Stimulated activated memory B cell treated with anti-CD40 and anti-IgM and Interleukin-4, amounts not matched to agents 10 μg/mL and 1 μg/mL and 100 μg/mL, for 72 hours (primary cell): ENCODE measurements at places on chromosomes 3 and 15.

DNA sequence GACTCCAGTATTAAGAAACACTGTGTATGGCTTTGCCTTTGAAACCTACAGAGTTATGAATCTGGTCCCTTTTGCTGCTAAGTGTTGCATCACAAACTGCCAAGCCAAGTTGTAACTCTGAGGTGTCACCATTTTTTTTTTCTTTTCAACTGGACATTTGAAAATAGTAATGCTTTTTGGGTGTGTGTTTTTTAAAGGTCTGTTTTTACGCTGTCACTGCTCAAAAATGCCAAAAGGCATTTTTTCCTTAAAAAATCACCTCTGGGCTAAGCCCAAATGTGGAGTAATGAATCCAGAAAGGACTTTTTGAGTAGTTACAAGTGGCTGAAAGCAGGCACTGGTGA is 9.5 kb downstream of the SMAD3 start:
- no peak for ATAC-seq

DNA sequence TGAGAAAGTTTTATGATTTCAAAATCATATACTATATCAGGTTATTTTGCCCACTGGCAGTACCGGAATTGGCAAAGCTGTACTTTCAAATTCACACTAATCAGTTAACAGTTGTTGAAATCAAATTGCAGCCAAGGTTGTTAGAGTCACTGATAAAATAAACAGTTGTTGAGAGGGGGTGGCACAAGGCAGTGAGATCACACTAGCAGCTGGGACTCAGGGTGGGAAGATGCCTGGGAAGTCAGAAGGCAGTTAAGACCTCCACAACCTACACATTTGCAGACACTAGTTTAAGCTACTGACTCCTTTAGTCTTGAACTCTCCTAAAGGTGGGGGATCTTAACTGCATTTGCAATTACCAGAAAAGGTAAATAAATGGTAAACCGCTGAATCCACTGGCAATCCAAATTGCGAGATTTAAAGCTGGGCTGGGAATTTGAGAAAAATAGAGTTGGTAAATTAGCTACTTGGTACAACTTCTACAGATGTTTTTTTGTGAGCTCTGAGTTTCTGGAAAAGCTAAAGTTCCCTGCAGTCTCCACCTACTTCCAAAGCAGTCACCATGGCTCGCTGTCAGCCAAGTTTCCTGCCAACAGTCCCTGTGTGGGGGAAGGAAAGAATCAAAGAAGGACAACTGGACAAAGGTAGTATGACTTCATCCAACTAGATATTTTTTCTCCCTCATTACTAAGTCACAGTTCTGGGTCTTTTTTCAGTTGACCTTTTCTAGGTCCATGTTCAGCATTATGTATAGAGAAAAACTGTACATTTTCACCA is 105.7 kb downstream of the ZNF385D start:
- ATAC-seq = no peak

DNA sequence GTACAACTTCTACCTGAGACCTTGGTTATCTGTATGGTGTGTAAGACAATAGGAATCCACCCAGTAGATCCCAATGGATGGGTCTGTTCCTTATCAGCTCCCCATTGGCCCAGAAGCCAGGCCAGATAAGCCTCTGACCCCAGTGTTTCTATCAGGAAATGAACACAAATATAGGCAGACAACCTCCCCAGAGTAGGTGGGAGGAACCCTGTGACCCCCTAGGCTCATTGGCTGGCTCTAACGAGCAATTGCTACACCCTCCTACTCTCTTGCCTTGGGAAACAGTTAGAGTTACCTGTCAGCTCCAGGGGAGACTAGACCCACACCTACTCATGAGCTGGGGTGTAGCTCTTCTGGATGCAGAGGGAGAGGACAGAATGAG is 299.9 kb downstream of the UACA start:
- ATAC-seq = peak; percentile 28

- ATAC-seq = no peak
These were observed 186.7 kb downstream of the SSR3 start for GRCh38 chr3:156368189-156368588.

- peak; percentile 75 for ATAC-seq
These were observed 121.9 kb downstream of the ATP10A start for GRCh38 chr15:25741256-25741580.

GRCh38 chr3:111332488-111333080 is 209.4 kb upstream of the CD96 start:
- ATAC-seq = no peak

DNA sequence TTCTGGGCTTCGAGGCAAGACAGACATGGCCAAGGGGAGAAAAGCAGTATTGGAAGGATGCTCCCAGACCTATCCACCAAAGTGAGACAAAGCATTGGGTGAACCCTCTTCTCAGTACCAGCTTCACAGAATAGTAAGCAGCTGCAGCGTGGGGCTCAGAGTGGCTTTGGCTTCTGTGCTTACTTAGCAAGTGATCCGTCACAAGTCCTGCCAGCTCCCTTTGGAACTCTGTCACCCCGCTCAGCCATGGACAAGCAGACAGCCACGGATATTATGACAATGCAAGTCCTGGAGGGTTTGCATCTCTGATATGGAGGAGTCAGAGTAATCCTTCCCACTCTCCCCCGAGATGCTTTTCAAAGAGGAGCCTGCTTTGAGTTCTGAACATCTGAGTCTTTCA is 90.8 kb downstream of the SLCO3A1 start:
- ATAC-seq = no peak

- ATAC-seq = no peak
These were observed 381.9 kb downstream of the ERC2 start for GRCh38 chr3:56086355-56086754.

GRCh38 chr3:114770874-114771273 is 376.2 kb downstream of the ZBTB20 start:
- ATAC-seq = no peak

DNA sequence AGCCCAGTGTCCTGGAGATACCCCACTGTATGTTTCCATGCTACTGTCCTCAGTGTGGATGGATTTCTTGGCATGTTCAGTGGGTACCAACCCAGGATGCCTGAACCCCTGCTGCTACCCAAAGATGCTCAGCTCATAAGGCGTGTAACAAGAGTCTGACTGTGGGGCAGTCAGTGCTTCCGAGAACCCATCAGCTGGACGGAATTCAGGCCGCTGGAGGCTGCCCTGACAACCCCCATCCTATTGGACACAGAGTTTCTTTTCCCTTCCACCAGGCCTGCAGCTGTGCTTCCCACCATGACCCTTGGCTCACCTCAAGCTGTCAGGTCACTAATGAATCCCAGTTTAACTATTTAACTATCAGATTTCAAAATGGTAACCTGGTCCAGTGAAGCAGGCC is 224.1 kb upstream of the FEZF2 start:
- ATAC-seq = no peak

GRCh38 chr3:124832782-124833709 is 54.1 kb downstream of the ITGB5 start:
- ATAC-seq = no peak
